Stimulated activated CD4-positive, alpha-beta T cell treated with anti-CD3 and anti-CD28 coated beads, Interleukin-12 subunit alpha, Interleukin-12 subunit beta, amount 100 ng/mL, for 4 hours (primary cell): ENCODE measurements at places on chromosomes 7 and 10.

DNA sequence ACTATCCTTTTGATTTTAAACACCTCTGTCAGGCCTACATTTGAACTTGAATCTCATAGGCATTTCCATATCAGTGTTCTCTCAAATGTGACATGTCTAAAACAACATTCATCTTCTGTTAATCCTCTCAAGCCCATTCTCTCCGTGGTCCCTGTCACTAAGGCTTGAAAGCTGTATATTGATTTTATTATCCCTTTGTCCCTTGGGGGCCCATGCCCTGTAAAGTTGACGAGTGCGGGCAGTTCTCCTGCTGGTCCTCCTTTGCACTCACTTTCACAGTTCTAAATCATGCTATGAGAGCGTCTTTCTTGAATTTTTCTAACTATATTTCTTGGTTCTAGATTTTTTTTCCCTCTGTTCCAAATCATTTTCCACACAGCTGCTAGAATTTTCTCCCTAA, 27.3 kb downstream of the GALNT11 start:
- no peak for DNase-seq

- no peak for DNase-seq
These were observed 2.7 kb downstream of the IL2RA start for GRCh38 chr10:6059506-6059905.

DNA sequence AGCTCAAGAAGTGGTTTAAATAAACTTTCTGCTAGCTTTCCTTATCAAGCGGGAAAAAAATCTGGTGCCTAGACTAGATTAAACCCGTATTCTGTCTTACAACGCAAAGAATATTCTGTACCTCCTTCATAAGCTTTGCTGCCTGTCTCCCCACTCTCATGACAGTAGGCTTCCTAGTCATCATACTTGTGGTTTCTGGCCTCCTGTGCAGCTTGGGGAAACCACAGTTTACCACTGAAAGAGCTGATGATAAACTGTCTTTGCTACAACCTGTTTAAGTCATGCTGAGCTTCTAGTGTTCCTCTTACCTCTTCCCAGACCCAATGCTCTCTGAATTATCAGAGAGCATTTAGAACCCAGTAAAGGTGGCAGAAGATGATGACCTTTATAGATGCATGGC, 55.0 kb downstream of the PODXL start:
- no peak for DNase-seq

- DNase-seq = no peak
These were observed 30.3 kb upstream of the CALU start for GRCh38 chr7:128708824-128709223.

GRCh38 chr10:48898426-48898825, 41.2 kb downstream of the LRRC18 start:
- DNase-seq = no peak

GRCh38 chr7:159012353-159013069, 132.2 kb downstream of the VIPR2 start:
- no peak for DNase-seq

- DNase-seq = no peak
These were observed 47.7 kb downstream of the ZNF277 start for GRCh38 chr7:112254156-112254555.

GRCh38 chr7:25180946-25181345, 47.3 kb downstream of the NPVF start:
- DNase-seq = no peak

- no peak for DNase-seq
These were observed 112.1 kb upstream of the KLF6 start for GRCh38 chr10:3897156-3897555.

GRCh38 chr10:15348579-15348978, 22.5 kb downstream of the FAM171A1 start:
- no peak for DNase-seq

- no peak for DNase-seq
These were observed 210.1 kb downstream of the KIAA1217 start for GRCh38 chr10:24419066-24419465.

- no peak for DNase-seq
These were observed 34.2 kb upstream of the GNA12 start for GRCh38 chr7:2878306-2878705.

- DNase-seq = no peak
These were observed 68.8 kb downstream of the OSBPL3 start for GRCh38 chr7:24911213-24911603.

DNA sequence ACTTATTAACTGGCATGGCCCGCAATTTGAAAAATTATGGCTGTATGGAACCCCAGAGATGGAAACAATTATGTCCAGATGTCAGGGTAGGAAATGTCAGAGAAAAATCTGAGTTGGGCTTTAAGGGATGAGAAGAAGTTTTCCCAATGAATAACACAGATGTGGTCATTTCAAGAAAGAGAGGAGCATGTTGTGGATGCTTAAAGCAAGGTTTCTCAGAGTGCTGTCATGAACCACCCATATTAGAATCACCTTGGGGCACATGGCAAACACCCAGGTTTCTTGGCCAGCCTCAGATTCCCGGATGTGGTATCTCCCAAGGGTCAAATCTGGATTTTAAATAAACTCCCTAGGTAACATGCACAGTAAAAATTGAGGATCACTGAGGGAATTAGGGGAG, 43.6 kb downstream of the LAMB4 start:
- DNase-seq = no peak

DNA sequence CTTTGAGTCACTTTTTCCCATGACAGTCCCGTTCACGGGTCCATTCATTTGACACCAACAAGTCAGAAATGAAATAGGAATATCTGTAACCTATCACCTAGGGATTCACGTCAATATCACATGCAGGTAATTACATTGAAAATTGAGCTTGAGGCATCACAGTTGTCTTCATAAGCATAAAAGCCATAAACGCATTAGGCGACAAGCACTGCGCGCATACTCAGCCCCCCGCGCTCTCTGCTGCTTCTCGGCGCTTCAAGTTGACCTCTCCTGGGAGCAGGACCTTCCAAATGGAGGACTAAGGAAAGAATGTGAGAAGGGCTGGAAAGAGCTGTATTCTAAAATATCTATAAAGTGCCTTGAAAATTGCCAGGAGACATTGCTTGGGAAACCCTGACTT, 130.5 kb upstream of the TNS3 start:
- no peak for DNase-seq

- peak; percentile 50 for DNase-seq
These were observed 527 bp downstream of the AKR1B1 start for GRCh38 chr7:134458341-134458805.
